ENCODE measurements at places on chromosomes 7 and 10.

GRCh38 chr7:124364283-124364682, 331.4 kb upstream of the TMEM229A start:
- DNase-seq: no peak

GRCh38 chr7:81190997-81191768, 272.3 kb upstream of the SEMA3C start:
- no peak for DNase-seq

DNA sequence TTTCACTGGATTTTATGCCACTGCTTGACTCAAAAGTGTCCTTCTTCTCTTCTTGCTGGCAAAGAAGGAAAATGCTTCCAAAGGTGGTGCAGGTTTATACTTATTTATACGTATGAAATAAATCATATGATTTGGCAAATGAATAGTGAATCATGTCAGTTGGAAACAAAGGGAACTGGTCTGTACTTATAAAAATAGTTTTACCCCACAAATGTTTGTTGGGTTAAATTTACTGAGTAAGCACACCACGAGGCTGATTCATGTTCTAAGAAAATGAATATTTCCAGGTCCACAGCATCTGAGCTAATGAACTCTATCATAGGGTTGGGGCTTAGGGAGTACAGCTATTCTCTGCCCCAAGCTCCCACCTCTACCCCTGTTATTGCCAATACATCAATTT, 232.2 kb downstream of the TRIL start:
- no peak for DNase-seq

GRCh38 chr7:665736-666453, 60.6 kb upstream of the DNAAF5 start:
- no peak for DNase-seq

- no peak for DNase-seq
Measured at GRCh38 chr7:38798552-38799267, 110.3 kb downstream of the VPS41 start.

- no peak for DNase-seq
Measured at GRCh38 chr10:132096863-132097478, 31.2 kb downstream of the JAKMIP3 start.

- no peak for DNase-seq
Measured at GRCh38 chr7:24754906-24755506, 2.3 kb downstream of the GSDME start.

- DNase-seq: no peak
Measured at GRCh38 chr7:29926216-29926615, 63.4 kb downstream of the SCRN1 start.

- DNase-seq: no peak
Measured at GRCh38 chr7:55538538-55538937, 33.8 kb downstream of the VOPP1 start.

DNA sequence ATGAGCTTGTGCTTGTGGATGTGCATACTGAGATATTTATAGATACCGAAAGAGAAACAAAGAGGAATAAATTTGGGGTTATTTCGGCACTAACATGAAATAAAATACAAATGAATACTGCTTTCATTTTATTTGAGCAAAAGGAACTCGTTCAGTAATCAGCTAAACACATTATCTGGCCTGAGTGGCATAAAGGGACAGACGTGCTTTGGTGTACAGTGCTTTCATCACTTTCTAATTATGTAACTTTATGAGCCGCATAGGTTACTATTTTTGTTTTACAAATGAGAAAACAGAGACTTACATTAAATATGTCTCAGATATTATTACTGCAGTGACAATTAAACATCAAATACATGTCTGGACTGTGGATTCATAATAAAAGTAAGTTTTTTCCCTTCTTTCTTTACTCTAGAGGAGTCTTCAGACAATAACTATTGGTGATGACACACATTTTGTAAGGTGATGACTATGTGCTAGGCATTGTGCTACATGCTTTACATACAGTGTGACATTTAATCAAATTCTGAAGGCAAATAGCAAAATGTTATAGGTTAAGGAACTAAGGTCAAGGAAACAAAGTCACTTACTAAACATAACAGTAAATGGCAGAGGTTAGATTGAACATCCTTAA, 503.3 kb downstream of the SORCS1 start:
- no peak for DNase-seq

GRCh38 chr7:123666492-123666891, 10.8 kb downstream of the LMOD2 start:
- DNase-seq: no peak

DNA sequence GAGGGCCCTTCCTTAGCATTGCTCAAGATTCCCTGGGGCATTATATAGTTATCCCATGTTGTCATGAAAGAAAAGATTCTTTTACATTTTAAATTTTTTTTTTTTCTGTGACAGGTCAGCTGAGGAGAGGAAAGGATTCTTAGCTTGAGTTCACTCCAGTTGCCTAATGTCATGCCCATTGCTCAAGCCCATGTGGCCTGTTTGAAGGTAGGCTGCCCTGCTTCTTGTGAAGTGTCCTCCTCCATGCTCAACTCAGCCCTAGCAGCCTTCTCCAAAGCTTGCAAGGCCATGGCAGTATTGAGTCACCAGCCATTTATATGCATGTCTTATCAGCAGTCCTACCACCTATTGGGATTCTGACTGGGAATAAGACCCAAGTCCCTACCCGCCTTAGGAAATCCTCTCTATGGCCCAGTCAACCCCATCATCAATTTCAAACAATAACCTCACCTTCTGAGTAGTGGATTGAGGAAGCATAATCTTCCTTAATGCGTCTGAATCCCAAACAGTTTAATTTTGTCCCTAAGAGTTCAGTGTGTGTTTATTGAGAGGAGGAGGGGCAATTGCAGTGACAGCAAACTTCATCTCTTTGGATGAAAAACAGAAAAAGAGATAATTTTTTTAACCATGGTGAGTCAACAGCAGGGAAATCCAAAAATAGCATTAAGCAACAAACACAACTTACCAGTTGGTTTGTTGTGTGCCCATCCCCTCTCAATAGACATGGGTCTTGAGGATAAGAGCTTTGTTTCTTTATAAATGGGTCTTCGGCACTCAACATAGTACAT, 38.6 kb upstream of the WASL start:
- DNase-seq: no peak

GRCh38 chr10:1243486-1244234, 187.5 kb downstream of the WDR37 start:
- no peak for DNase-seq

DNA sequence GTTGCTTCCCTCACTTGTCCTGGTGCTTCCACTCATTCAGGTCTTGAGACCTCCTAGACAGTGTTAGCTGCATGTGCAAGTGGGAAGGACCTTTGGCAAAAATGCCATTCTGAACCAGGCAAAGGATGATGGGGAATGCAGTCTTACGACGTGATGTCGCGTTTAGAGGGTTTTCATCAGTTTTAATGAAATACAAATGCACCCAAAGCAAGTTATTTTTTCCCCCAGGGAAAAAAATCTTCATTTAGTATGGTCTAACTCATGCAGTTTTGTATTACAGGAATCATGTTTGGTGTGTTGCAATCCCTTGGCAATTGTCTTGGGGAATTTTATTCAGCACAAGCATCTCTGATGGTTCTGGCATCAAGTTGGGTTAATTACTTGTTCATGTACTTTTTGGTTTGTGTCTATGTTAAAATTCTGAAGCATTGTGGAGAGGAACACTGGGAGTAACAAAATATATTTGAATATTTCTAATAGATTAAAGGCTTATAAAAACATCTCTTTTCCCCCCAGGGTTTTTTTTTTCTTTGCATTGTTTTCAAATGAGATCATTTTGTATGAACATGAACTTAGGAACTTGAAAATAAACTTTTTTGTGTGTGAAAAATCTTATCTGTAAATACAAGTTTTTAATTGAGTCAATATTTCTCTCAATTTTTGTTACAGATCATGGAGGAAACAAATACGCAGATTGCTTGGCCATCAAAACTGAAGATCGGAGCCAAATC, 188.9 kb downstream of the BICC1 start:
- DNase-seq: no peak

- peak; percentile 88 for DNase-seq
Measured at GRCh38 chr7:24821045-24821753, 63.9 kb upstream of the GSDME start.

- no peak for DNase-seq
Measured at GRCh38 chr10:131093795-131094366, 217.6 kb downstream of the TCERG1L start.

DNA sequence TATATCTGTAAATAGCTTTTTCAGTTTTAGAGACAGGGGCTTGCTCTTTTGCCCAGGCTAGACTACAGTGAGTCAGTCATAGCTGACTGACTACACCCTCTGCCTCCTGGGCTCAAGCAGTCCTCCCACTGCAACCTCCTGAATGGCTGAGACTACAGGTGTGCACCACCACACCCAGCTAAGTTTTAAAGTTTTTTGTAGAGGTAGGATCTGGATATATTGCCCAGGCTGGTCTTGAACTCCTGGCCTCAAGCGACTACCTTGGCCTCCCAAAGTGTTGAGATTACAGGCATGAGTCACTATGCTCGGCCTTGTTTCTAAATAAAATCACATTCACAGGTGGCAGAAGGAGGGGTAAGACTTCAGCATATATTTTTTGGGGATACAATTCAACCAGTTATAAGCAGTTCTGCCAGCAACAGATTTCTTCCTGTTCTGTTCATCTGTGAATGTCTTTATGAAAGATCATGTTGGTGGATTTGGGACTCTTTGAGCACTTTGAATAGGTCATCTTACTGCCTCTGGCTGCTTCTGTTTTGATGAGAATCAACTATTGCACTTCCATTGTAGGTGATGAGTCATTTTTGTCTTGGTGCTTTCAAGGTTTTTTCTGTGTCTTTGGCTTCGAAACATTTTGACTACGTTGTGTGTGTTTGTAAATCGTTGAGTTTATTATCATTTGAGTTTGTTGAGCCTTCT, 15.7 kb downstream of the RBM33 start:
- DNase-seq: no peak

DNA sequence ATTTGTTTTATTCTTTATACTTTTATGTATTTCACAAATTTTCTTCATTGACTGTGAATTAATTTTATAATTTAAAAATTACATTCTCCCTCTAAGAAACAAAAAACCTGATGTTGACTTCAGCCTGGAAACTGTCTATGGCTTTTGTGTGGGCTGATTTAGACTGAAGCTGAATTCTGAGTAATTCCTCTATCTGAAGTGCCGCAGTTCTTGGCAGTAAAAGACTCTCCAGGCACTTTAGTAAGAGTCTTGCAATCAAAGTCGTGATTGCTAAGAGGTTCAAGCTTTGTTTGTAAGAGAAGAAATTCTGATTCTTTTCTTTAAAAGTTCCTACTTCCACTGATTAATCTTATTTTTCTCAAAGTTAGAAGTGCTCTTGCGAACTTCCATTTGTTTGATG, 3.4 kb upstream of the CEP41 start:
- DNase-seq: no peak

DNA sequence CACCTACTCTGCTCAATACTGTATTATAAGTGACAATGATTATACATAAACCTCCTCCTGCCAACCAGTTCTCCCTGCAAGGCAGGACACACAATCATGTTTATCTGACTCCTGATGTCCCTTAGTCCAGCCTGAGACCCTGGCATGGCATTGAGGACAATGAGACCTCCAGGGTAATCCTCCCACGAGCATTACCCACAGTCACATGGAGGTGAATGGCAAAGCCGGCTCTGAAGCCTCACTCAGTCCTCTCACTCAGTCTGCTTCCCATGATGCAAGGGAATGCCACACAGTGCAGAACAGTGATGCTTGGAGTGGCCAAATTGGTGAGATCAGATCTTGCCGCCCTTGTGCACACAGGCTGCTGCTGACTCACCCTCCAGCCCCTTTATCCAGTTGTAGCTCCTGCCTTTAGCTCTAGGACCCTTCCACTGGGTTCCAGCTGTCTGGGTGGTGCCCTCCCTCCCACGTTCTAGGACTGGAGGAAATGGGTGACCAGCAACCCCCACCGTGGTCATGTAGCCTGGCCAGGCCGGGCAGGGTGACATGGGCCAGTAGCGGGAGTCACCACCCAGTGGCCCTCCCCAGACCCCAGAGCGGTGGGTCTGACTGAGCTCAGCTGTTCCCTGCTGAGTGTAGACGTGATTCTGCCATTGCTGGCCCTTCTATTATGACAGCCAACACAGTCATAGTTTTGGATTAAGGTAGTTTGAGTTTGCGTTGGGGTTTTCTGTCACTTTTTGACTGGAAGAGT, 5.5 kb upstream of the ADCY1 start:
- DNase-seq: no peak

GRCh38 chr7:16562456-16563220, 36.0 kb downstream of the LRRC72 start:
- no peak for DNase-seq

DNA sequence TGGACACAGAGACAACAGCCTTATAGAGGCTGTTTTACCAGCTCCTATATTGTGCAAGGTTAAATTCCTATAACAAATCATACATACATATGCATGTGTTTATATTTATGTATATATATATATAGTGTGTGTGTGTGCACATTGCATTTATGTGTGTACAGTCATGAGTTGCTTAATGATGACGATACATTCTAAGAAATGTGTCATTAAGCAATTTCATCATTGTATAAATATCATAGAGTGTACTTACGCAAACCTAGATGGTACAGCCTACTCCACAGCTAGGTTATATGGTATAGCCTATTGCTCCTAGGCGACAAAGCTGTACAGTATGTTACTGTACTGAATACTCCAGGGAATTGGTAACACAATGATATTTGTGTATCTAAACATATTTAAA, 30.1 kb upstream of the TNKS2 start:
- no peak for DNase-seq

GRCh38 chr7:74029089-74029785, 1.3 kb downstream of the ELN start:
- DNase-seq: no peak

GRCh38 chr10:48946332-48946731, 6.7 kb upstream of the LRRC18 start:
- DNase-seq: no peak

- DNase-seq: peak; percentile 15
Measured at GRCh38 chr10:119208553-119208940, 1.2 kb downstream of the GRK5 start.

GRCh38 chr7:33669251-33669670, 236.1 kb upstream of the BMPER start:
- no peak for DNase-seq

Data from CD4-positive, alpha-beta T cell treated with Interleukin-4 for 1 hour (primary cell).